ENCODE measurements at places on chromosomes 2 and 18. TPM values are rescaled to one million over a fixed set of nuclear protein-coding genes. Genes with fewer than 3 reads are reported as not detected.

ALPG gene
- total RNA-seq, result not detected

NYAP2 gene
- total RNA-seq, result not detected

LAMA3 gene
- 126 TPM for total RNA-seq

DLGAP1 gene
- total RNA-seq, result 2.6 TPM

IL36A gene
- total RNA-seq, result not detected

KIF5C gene
- 7.0 TPM for total RNA-seq

DSC3 gene
- 3.3 TPM for total RNA-seq

WDCP gene
- 8.2 TPM for total RNA-seq

ABCG8 gene
- not detected for total RNA-seq

All from kidney epithelial cell (primary cell).